Posterior vena cava (tissue), 2 donors: ENCODE measurements at places on chromosomes 6 and 20. TPM values are rescaled to one million over a fixed set of nuclear protein-coding genes. Genes with fewer than 3 reads are reported as not detected.

POM121L2 gene
- not detected for total RNA-seq

DOK5 gene
- total RNA-seq, result 6.1 TPM

JPH2 gene
- 121 TPM for total RNA-seq

DNA sequence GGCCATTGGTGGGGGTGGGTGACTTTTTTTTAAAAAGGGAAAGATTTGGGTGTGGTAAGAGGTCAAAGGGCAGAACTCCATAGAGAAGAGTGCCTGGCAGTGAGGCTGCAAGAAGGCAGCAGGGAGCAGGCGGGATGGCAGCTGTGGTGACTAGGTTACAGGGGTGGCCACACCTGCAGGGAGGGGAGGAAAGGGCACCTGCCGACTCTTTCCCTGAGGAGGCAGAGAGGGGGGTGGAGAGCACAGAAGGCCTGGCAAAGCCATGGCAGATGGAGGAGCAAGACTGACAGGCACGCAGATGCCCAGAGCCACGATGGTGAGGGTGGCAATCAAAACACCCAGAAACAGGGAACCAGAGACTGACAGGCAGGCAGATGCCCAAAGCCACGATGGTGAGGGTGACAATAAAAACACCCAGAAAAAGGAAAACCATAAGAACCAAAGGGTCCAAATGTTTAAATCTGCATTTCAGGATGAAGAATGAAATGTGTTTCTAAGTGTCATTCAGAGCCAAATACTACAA lies 19.3 kb downstream of the CST7 start:
- DNase-seq, result no peak

GRCh38 chr6:36196113-36196879 lies at the start of gene BRPF3:
Gene BRPF3 (plus strand): TSS chr6:36196744. CDS start chr6:36200323, 3,579 bp downstream.
- DNase-seq, result peak; percentile 93

- peak; percentile 92 for DNase-seq
Measured at GRCh38 chr6:52577022-52577777, at the start of gene TRAM2. Gene TRAM2 (minus strand): TSS chr6:52577060. CDS start chr6:52576915, 145 bp downstream.

- DNase-seq, result no peak
Measured at GRCh38 chr6:108168501-108169463, 3.0 kb downstream of the NR2E1 start.

EYA4 gene
- total RNA-seq, result 2.6 TPM

DNA sequence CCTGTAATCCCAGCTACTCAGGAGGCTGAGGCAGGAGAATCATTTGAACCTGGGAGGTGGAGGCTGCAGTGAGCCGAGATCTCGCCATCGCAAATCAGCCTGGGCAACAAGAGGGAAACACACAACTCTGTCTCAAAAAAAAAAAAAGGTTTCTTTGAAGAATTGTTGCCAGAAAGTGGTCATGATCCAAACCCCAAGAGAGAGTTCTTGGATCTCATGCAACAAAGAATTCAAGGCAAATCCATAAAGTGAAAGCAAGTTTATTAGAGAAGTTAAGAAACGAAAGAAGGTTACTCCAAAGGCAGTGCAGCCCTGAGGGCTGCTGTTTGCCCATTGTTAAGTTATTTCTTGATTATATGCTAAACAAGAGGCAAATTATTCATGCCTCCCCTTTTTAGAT lies 14.5 kb upstream of the KIFC1 start:
- no peak for DNase-seq

- no peak for DNase-seq
Measured at GRCh38 chr20:22282696-22283095, 301.7 kb downstream of the FOXA2 start.

ATF6B gene
- total RNA-seq, result 63.1 TPM

GRCh38 chr20:4083098-4083865 lies 67.9 kb upstream of the RNF24 start:
- no peak for DNase-seq

TRIM10 gene
- not detected for total RNA-seq

POPDC3 gene
- total RNA-seq, result not detected

GRCh38 chr6:125818772-125819260 lies 28.1 kb downstream of the NCOA7 start:
- DNase-seq, result no peak
